ENCODE measurements at places on chromosomes 13 and 19.

GRCh38 chr19:40611900-40612698 lies 10.9 kb downstream of the LTBP4 start:
- no peak for DNase-seq

DNA sequence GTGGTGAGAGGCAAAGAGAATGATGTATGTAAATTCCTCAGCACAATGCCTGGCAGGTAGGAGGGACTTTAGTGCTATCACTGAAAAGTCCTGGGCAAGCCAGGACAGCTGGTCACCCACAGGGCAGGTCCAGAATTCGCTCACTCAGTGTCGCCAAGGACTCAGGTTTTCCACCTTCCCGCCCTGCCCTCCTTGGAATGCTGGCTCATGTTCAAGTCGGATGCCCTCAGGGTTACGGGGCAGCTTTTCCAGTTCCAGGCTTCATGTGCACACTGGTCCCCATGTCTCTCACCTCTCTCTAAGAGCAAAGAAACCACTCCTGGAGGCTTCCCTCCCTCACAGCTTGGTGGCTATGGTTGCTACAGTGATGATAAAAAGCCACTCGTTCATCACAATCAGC lies 24.8 kb upstream of the NAXD start:
- no peak for DNase-seq

DNA sequence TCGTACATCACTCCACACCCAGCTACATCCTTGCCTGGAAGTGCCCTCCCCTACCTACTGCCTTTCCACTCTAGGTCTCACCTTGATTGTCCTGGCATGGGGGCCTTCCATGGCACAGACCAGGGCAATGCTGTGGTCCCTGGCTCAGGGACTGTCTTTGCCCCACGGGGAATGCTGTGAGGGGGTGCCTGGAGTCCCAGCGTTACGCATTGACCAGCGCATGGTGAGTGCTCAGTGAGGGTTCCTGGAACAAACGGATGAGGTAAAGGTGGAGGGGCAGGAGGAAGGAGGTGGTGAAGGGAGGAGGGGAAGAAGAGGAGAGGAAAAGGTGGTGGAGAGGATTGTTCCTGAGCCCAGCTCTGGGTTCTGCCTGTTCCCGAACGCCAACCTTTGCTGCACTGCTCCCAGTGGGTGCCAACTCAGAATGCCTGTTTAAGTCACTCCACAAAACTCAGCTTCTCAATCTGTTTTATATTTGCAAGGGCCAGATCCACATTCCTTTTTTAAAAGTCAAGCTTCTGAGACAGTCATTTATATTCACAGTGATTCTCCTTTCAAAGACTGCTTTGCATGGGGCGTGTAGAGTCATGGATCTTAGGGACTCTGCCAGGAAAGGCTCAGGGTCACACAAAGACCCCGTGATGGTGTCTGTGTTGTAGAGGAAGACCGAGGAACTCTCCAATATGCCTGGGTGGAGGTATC lies 40.8 kb downstream of the CHST8 start:
- DNase-seq = no peak

- no peak for DNase-seq
Observed at GRCh38 chr13:92951273-92951890, 275.2 kb upstream of the GPC6 start.

GRCh38 chr13:113115363-113116205 lies 7.0 kb upstream of the F10 start:
- no peak for DNase-seq

DNA sequence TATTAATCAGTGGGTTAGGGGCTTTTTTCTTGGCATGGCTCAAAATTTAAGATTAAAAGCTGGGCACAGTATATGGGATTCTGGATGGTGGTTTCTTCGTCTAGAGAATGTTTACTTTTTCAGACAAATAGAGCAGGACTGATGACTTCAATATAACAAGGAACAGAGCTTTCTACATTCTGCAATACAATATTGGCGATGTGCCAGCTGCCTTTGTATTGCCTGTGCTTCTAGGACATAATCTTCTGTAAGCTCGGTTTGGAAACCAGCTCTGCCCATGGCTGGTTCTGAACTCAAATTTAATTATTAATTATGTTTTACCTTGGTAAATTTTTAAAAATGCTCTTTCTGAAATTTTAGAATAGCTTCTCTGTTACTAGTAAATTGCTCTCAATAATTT lies 139.1 kb upstream of the TRPC4 start:
- DNase-seq = no peak

DNA sequence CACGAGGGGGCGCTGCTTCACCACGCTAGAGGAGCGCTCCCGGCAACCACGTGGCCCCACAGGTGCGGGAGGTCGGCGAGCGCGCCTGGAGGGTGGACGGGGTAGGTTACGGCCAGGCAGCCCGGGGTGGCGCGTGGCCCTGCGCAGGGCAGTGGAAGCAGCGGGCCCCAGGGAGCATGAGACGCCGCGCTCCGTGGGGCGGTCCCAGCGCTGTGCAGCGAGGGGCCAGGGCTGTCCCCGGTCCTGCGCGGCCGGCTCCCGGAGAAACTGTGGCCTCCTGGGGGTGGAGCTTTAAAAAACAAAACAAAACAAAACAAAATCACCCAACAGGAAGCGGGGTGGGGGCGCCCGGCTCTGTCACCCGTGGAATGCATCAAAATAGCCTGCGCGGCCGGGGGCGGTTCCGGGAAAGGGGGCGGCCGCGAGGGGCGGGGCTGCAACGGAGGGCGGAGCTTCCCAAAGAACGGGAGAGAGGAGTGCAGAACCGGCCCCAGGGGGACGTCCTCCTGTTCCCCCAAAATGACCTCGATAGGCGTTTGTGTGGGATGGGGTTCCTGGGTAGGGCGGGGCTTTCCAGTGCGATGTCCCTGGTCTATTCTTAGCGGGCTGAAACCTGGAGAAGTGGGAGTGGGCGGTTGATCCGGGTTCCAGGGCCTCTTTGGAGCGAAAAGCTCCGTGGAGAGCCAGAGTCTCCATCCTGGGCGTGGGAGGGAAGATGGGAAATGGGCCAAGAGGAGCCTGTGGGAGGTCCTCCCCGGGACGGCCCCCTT lies 27.3 kb downstream of the NUMBL start:
- DNase-seq = peak; percentile 57

DNA sequence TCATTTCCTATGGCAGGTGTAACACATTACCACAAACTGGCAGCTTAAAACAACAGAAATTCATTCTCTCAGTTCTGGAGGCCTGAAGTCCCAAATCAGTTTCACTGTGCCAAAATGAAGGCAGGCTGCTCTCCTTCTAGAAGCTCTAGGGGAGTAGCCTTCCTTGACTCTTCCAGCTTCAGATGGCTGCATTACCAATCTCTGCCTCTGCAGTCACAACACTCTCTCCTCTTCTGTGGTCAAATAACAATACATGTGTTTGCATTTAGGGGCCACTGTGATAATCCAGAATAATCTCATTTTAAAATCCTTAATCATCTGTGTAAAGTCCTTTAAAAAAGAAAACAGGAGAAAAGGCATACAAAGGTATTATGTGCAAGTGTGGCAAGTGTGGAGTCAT lies 7.8 kb downstream of the DIAPH3 start:
- no peak for DNase-seq

DNA sequence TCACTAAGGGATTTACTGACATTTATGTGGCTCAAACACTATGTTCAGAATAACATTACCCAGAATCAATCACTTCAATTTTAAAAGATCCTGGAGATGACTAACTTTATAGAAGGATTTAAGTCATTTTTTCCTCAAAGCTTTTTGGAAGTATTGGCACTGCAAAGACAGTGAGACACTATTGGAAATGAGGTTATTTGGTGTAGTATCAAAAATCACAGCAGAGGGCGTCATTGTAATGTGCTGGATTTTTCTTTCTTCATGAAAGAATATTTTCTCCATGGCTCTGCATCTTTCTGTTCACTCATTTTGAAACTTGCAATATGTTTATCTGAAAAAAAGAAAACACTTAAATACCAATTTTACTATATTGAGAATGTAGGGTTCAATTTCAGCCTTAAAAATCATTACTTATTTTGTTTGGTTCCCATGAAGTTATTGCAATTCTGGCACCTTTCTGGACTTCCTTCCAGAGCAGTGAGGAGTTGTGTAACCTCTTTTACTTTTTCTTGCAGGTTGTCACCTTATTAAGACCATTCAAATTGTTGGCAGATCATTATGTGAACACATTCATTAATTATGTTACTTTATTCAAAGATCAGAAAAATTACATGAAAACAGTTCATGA lies 3.7 kb upstream of the CSNK1A1L start:
- peak; percentile 45 for DNase-seq

DNA sequence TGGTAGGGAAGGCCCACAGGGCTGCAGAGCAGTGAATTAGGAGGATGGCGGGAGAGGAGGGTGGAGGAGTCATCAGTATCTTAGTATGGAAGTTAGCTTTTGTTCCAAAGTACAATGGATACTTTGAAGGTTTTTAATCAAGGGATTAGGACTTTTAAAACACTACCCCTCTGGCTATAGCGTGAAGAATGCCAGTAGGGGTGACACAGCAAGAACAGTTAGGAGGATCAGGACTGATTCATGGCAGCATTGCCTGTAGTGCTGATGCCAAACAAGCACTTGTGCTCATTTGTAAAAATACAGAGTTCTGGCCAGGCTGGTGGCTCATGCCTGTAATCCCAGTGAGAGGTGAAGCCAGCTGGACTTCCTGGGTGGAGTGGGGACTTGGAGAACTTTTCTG lies 46.2 kb downstream of the SKA3 start:
- DNase-seq = no peak

GRCh38 chr19:8643860-8644653 lies 13.6 kb downstream of the NFILZ start:
- no peak for DNase-seq

GRCh38 chr19:30857388-30857787 lies 485.2 kb downstream of the ZNF536 start:
- no peak for DNase-seq

GRCh38 chr13:52010890-52011631 lies at the start of gene ATP7B:
Gene ATP7B (minus strand): TSS chr13:52011450. CDS start chr13:52011337, 113 bp downstream.
- no peak for DNase-seq

GRCh38 chr13:109422161-109422560 lies 364.2 kb downstream of the IRS2 start:
- DNase-seq = no peak

DNA sequence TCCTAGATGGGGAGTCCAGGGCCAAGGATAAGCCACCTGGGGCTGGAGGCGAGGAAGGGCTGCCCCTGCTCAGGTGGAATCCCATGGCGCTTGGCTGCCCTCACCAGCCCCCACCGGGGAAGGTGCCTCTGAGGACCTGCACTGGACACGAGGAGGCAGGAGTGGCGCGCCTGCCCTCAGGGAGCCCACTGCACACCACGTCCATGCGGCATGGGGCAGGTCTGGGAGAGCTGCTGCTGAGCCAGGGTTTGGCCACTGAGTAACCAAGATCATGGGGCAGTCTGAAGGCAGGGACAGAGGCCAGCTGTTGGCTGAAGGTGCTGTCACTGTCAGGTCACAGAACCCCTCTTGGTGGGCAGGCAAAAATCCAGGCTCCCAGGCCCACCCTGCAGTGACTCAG lies 25.9 kb downstream of the ELAVL1 start:
- DNase-seq = no peak

GRCh38 chr13:51935326-51936171 lies 73.8 kb downstream of the CCDC70 start:
- no peak for DNase-seq

- no peak for DNase-seq
Observed at GRCh38 chr13:40490086-40490758, 176.2 kb downstream of the FOXO1 start.

DNA sequence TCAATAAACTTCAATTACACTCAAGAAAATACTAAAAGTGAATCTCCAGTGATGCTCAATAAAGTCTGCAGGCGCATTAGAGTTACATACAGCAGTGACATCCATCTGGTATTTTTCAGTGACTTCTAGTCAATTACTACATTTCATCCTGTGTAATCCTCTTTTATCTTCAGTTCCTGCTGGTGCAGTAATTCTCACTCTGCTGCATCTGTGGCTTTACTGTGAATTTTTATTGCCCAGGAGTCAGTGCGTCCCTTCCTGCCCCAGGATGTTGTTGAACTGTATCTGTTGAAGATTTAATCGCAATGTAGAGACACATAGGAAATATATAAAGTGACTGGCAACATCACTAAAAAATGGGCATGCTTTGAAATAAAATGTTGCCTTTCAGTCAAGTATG lies 196.3 kb upstream of the TMTC4 start:
- DNase-seq = no peak

DNA sequence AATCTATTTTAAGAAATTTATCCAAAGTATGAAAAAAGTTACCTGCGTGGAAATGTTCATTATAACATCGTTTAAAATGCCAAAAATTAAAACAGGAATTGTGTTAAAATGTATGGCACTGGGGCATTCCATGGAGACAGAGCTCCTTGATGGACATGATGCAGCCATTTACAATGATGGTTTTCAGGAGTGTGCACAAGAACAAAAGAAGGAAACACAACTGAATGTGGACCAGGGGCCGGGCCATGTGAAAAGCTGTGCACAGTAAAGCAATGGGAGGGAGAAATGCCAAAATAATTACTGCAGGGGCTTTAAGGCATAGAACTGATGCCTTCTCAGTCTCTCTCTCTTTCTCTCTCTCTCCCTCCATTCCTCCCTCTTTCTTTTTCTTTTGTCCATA lies 115.0 kb downstream of the ZNF536 start:
- no peak for DNase-seq

DNA sequence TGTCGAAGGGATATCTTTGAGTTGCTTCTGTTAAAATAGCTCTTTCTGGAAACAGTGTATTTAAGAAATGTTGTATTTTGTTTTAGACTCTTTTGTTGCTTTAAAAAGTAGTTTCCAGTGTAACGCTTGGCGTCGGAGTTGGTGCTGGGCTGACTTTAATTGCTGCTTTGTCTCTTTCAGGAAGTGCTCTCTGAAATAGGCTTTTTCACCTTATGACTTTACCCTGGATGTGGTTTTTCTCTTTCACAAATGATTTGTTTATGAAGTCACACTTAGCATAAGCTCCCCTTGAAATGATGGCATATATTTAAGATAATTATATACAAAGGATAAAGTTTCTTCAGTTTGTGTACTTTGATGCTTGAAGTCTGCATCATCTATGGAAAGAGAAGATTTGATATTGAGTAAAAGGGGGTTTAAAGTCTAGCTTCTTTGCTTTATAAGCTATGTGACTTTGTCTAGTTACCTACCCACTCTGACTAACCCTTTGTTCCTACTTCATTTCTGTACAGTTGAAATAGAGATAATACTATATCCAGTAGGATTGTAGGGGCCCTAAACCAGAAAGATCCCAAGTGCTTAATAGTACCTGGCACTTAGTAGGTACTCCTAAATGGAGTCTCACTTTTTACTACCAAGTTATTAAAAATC lies at the start of gene GPR18:
Gene GPR18 (minus strand): TSS at position 170 of the 651 bp plus-strand sequence. CDS start 2,507 bp downstream, outside the sequence.
- no peak for DNase-seq
